ENCODE measurements at places on chromosomes 7 and 10.

DNA sequence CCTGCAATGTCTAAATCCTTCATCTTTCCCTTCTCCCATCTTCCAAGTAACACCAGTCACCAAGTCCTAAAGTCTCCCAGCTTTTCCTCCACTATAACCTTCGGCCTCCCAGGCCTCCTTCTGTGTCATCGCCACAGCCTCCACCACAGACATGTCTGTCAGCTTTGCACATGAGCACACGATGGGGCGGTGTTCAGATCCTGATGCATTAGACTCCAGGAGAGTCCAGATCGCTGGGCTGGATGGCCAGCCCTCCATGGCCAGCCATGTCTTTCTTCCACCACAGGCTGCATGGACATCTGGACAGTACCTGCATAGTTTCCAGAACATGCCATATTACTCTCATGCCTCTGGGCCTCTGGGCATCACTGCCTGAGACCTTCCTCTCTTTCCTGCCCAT is 974.2 kb upstream of the ZNF722 start:
- no peaks in the 10 kb centered on the region for H3K27me3 ChIP-seq
- no peak overlapping the region for H3K27ac ChIP-seq
- H3K4me1 ChIP-seq, result no peaks in the 10 kb centered on the region

GRCh38 chr7:20270867-20271266 is 53.7 kb upstream of the MACC1 start:
- peaks cover 4% of the 10 kb centered on the region for H3K4me1 ChIP-seq
- H3K4me3 ChIP-seq, result no peak overlapping the region
- H3K27ac ChIP-seq, result no peak overlapping the region
- no peaks in the 10 kb centered on the region for H3K36me3 ChIP-seq
- DNase-seq, result peak; percentile 21

DNA sequence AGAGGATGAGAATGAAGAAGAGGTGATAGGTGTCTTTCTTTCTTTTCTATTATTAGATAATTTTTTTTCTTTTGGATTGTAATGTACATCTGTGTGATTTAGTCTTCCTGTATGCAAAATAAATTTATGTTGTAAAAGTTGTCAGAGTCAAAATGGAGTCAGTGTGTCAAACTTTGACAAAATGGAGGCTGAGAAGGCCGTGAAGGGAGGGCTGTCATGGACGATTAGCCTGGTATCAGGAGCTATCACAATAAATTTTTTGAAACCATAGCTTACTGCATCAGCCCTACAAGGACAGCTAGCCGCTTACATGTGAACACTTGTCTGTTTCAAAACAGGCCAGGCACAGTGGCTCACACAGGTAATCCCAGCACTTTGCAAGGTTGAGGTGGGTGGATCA is 67.6 kb downstream of the EXOC6 start:
- no peaks in the 10 kb centered on the region for H3K27me3 ChIP-seq
- DNase-seq, result no peak
- H3K4me1 ChIP-seq, result no peaks in the 10 kb centered on the region
- H3K4me3 ChIP-seq, result no peak overlapping the region

DNA sequence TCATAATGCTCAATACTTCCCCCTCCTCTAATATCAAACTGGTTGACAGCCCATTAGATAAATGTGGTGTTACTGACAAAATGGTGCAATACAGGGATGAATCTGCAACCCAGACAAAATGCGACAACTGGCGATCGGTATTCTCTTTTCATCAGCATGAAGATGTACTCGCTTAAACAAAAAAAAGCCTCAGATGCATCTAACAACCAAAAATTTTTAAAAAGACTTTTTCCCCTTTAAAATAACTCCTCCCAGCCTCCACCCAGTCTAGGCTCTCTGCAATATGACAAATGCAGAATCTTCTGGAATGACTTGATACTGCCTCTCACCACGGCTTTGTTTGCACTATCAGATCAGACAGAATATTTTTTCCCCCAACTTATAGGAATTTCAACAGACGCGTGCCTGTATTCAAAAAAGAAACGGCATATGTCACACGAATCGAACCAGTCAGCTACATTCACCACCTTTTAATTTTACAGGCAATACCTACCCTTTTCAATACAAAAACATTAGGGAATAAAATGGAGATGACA is 1.2 kb downstream of the YWHAG start:
- H3K4me3 ChIP-seq, result peak overlapping the region; percentile 99
- H3K4me1 ChIP-seq, result peaks cover 9% of the 10 kb centered on the region
- H3K27ac ChIP-seq, result peak overlapping the region; percentile 99
- H3K36me3 ChIP-seq, result no peaks in the 10 kb centered on the region
- H3K27me3 ChIP-seq, result no peaks in the 10 kb centered on the region

GRCh38 chr10:48600645-48601505 is 4.0 kb downstream of the ARHGAP22 start:
- H3K27ac ChIP-seq, result no peak overlapping the region
- no peak for DNase-seq
- no peaks in the 10 kb centered on the region for H3K36me3 ChIP-seq
- no peak overlapping the region for H3K4me3 ChIP-seq
- no peaks in the 10 kb centered on the region for H3K4me1 ChIP-seq

DNA sequence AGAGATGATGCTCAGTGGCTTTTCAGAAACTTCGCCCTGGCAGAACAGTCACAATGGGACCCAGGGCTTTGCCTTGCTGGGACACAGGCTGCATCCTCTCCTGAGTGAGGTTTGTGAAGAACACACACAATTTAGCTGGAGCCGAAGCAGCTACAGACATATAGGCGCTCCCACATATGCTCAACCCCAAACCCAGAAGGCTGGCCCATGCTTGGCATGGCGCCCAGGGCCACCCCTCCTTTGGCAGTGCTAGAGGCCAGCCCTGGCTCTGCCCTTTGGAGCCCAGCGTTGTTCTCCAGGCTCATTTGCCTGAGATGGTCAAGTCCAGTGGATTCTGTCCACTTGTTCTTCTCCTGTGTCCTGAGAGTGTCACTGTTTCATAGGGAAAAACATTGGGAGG is 94.4 kb downstream of the WDFY4 start:
- no peaks in the 10 kb centered on the region for H3K4me1 ChIP-seq
- no peak overlapping the region for H3K4me3 ChIP-seq
- peaks cover 3% of the 10 kb centered on the region for H3K27me3 ChIP-seq
- no peaks in the 10 kb centered on the region for H3K36me3 ChIP-seq

DNA sequence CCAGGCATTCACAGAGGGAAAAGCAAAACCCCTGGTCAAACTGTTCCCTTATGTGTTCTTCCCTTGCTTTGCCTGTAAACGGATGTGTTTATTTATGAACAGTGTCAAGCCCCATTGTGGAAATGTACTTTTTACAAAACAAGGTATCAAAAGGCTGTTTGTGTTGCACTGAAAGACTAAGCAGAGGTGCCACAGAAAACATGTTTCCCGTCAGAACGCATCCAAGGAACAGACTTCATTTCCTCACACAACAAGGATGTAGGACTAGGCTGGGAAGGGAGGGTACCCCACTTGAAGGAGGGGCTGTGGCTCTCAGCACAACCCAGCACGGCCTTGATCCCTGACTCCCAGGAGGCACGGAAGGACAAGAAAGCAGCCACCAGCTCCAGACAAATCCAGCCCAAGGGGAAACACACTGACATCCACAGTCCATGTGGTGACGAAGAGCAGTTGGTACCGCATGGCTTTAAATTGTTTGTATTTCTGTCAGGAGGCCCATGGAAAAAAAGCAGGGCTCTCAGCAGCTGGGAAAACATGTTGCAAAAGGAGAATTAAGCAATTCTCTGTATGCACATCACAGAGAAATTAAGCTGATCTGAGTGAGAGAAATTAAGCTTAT is 85.6 kb downstream of the RNF216 start:
- no peak overlapping the region for H3K4me3 ChIP-seq
- DNase-seq, result no peak
- peak overlapping the region; percentile 85 for H3K27ac ChIP-seq
- no peaks in the 10 kb centered on the region for H3K27me3 ChIP-seq

DNA sequence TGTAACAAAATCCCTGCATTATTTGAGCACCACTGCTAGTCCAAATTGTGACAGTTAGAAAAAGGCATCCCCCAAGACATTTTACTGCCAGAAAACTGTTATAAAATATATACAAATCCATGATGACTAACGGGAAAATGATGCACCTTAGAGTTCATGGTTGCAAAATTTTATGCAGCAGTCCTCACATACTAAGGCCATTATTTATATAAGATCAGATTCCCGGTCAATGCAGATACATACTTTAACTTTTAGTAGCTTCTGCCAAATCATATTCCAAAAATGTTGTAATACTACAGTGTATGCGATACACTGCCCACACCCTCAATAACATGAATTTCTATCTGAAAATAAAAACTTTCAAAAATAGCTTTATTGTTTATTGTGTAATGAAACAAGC is 239.9 kb upstream of the ZNF32 start:
- DNase-seq, result no peak
- H3K36me3 ChIP-seq, result no peaks in the 10 kb centered on the region
- H3K4me1 ChIP-seq, result no peaks in the 10 kb centered on the region

- no peak overlapping the region for H3K4me3 ChIP-seq
- H3K36me3 ChIP-seq, result no peaks in the 10 kb centered on the region
- H3K27ac ChIP-seq, result peak overlapping the region; percentile 13
- H3K4me1 ChIP-seq, result peaks cover 11% of the 10 kb centered on the region
- no peaks in the 10 kb centered on the region for H3K27me3 ChIP-seq
- no peak for DNase-seq
Observed at GRCh38 chr10:70585578-70586169, 16.9 kb downstream of the PRF1 start.
